Activated T-helper 17 cell treated with anti-CD3 and anti-CD28 coated beads, Interleukin-2, amount 50 U/mL, for 72 hours (primary cell): ENCODE measurements at places on chromosomes 16 and 17. TPM values are rescaled to one million over a fixed set of nuclear protein-coding genes. Genes with fewer than 3 reads are reported as not detected.

Gene MT1M
- not detected for total RNA-seq

Gene CMTM1
- total RNA-seq = 15.9 TPM

Gene TEKT5
- 2.4 TPM for total RNA-seq

Gene PARD6A
- total RNA-seq = 16.5 TPM

Gene ABCC12
- not detected for total RNA-seq

Gene TTYH2
- total RNA-seq = 13.9 TPM

DNA sequence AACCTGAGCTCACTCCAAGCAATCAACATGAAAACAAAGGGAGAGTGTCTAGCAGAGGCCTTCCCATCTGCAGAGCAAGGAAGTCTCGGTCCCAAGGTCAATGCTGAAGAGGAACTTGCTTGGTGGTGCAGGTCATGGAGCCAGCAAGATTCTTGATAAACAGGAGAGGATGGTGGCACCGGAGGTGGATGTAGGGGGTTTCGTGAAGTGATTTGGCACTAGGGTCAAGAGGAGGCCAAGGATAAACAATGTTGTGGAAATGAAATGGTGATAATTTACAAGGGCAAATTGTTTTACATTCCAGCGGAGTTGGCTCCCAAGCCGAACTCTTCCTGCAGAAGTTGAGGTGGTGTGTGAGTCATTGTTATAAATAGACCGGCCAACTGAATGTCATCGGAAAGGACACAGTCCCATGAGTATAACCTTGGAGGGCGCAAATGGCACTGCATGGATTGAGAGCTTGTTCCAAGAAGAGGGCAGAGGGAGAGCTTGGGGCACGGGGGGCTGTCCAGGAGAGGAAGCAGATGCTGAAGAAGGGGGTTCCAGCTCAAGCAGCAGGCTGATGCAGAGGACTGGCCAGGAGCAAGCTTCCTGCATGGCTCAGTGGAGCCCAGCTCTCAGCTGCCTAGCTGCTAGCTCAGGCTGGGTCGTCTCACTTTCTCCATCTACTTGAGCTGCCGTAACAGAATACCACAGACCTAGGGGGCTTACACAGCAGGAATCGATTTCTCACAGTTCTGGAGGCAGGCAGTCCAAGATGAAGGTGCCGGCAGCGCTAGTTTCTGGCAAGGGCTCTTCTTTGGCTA lies 136.6 kb downstream of the COPRS start:
- no peak for ATAC-seq

DNA sequence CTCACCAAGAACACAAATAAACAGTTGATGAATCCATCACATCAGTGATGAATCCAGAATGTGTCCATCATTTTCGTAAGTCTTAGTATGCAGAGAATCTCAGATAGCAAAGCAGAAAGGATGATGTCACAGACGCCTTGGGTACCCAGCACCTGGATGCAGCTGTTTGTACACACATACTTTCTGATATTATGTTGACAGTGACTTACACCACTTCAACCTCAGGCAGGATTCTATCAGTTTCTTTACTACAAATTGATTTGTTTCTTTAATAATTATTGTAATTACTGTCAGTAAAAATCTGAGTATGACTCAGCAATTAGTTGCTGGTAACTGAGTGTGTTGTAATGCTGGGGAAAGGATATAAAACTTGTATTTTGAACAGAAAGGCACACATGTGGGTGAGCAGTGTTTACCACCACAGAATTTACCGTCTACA lies 159.8 kb downstream of the RPTOR start:
- ATAC-seq = peak; percentile 34

GRCh38 chr16:82281544-82281943 lies 111.5 kb upstream of the MPHOSPH6 start:
- ATAC-seq = no peak

DNA sequence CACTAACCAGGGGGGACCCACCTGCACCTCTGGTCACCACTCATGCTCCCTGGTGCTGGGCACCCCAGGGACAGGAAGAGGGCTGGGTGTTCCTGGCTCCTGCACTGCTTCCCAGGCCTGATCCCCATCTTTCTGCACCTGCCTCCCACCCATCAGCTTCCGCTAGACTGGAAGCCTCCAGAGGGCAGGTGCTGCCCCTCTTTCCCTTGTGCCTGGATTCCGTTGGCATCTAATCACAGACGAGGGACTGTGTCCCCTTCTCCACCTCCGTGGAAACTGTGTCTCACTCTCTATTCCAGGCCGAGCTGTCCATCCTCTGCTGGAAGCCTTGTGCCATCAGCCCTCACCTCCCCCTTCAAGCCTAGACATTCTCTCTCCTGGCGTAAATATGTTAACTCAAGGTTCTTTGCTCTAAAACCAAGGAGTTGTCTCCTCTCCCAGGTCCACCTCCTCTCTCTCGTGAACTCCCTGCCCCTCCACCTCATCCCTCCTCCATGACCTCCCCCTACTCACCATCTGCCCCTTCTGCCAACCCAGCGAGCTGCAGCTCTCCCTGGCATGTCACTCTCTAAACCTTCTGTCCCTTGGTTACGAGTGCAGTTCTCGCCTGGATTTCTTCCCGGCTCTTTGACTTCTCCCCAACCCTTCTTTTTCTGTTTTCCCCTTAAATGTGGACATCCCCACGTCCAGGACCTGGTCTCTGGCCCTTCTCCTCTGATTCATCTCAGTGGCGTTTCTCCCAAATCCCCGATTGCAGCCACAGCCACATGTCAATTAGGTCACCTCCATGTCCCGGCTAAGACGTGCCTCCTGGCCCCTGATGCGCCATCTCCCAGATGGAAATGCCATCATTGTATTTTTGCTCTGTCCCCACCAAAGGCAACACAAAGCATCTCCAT lies 107.7 kb downstream of the SEC14L1 start:
- no peak for ATAC-seq

GRCh38 chr17:10439816-10440215 lies 18.1 kb upstream of the MYH8 start:
- no peak for ATAC-seq

GRCh38 chr17:40936437-40936971 lies 942 bp downstream of the KRT23 start:
- no peak for ATAC-seq

DNA sequence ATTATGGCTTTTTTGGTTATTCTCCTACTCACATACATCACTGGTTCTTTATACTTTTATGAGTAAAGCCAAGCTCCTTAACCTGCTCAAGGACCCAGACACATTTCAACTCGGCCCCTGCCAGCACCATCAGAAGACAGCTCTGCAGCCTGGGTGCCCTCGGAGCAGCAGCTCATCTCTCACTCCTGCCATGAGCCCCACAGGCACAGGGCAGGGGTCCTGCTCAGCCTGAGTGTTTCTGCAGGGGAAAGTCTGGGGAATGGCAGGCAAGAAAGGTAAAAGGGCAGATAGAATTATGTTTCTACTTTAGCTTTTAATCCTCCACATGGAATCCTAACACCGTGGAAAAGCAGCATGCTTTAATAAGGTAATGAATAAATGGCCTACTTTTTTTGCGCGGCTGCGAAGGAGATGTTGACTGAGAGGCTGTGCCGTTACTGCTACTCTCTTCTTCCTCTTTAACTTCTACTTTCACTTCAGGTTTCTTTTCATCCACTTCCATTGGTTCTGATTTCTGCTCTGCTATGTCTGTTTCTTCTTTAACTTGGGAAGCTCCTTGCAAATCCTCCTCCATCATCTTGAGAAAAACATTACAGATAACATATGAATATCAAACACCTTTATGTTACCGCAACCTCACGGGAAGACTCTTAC lies 50.1 kb upstream of the TRAP1 start:
- no peak for ATAC-seq

DNA sequence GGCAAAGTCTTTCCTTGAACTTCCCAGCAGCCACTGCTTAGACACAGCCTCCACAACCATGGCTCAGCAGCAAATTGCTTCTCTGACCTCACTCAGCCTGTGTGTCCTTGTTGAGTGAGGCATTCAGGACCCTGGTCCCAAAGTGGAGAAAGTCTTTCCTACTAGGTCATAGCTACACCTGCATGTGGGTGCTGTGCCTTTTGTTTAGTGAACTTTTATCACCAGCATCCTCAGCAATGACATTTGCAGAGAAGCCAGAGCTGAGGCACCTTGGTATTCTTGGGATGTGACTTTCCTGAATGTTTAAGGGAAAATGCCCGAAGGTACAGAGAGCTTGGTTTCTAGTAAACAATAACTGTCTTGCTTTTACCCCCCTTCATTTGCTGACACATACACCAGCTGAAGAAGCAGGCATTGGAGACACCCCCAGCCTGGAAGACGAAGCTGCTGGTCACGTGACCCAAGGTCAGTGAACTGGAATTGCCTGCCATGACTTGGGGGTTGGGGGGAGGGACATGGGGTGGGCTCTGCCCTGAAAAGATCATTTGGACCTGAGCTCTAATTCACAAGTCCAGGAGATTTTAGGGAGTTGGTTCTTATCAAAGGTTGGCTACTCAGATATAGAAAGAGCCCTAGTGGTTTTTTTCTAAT lies 20.9 kb upstream of the STH start:
- no peak for ATAC-seq

DNA sequence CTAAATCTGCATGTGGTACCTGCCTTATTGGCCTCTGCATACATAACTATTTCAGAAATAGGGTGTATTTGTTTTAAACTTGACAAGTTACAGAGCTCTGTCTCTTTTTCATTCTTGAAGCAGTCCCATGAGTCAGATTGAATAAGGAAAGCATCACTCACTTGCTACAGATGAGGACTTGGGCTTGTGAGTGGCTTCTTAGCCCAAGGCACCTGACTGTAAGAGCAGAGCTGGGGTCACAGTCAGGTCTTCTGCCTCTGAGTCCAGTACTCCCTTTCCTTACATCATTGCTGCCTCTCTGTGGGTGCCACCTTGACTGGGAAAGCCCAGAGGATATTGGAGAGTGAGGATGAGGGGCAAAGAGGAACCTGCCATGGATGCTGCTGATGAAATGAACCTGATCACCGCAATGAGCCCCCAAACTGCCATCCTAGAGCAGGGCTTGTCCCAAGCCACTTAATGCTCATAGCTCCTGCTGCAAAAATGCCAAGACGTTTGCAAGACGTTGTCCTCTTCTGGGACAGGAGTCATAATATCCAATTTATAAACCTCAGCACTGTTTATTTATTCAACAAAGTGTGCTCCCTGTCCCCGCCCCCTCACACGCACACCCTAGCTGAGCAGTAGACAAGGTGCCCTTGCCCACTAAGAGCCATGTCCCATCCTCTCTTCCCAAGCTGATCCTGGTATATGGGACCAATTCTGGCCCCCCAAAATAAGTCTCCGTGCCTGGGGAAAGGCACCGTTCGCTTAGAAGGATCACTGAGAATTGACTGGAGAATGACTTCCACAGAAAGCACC lies 74.1 kb downstream of the CCDC182 start:
- peak; percentile 88 for ATAC-seq

DNA sequence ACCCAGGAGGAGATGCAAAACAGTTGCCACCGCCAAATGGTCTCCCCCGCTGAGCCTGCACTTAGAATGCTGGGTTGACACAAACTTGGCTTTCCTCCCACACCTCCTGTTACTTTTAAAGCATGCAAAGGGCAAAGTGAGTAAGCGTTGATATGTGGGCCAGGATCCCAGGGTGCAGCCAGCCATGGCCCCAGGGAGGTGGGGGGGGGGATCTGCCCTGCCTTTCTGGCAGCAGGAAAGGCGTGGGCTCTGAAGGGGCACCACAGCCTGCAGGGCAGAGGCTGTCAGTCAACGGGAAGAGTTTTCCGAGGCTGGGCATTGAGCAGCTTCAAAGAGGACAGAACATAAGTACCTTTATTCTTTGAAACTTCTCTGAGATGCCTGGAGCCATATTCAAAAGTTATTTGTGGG lies 142.3 kb downstream of the ABCC12 start:
- no peak for ATAC-seq

GRCh38 chr16:49637933-49638672 lies 217.8 kb downstream of the ZNF423 start:
- no peak for ATAC-seq

- no peak for ATAC-seq
These were observed 14.2 kb downstream of the CRAMP1 start for GRCh38 chr16:1626327-1626726.

DNA sequence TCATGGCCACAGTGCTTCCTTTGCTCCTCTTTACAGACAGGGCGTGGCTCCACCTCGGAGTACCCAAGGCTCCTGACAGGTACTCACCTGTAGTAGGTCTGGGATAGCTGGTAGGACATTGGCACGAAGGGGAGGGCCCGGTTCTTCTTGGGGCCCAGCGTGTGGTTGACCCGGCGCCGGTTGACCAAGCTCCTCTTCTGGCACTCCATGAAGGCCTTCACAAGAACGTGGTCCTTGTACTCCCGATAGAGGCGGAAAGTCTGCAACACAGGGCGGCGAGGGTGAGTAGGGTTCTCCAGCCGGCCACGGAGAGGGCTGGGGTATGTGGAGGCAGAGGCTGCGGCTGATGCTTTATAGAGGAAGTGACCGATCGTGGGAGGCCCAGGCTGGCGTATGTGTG lies 69.7 kb downstream of the IL21R start:
- ATAC-seq = no peak

DNA sequence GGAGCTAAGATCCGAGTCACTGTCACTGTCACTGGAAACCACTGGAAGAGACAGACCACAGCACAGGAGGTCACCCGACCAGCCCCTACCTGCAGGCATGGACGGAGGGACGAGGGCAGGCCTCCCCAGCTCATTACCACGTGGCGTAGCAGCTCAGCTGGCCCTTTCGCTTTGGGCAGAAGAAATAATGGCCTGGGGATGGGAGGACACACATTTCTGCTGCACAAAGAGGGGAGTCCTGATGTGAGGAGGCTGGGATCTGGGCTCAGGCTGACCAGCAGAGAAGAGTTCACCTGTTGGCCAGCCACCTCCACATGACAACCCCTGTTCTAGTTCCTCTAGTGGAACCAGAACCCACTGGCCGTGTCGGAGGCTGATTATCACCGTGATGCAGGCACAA lies 38.2 kb upstream of the DOC2B start:
- ATAC-seq = no peak

DNA sequence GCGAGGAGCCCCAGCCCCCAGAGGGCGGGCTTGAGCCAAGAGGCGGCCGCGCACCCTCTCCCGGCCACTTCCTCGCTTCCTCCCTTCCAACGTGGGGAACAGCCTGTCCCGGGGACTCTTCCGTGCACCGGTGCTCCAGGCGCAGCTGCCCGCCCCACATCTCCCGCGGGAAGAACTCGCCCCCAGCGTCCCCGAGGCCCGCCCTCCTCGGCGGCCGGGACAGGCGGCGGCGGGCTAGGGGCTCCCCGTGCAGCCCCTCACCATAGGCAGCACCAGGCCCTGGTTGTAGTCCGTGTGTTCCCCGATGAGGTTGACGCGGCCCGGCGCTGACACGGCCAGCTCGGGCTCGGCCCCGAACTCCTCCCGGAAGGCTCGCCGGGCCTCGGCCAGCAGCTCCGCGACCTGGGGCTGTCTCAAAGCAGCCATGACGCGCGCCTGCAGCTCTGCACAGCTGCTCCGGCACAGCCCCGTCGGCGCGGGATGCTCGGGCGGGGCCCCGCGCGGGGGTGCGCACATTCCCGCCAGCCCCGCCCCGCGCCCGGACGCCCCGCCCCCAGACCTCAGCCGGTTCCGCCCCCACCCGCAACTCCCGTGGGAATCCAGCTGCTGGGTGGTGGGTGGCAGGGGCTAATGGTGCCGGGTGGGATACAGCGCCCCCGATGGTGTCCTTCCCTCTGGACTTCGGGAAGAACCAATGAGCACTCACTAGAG lies at the start of gene GALK1:
GALK1 (minus strand) TSS at position 482 of the 711 bp plus-strand sequence; CDS start at position 426, 56 bp downstream.
- peak; percentile 96 for ATAC-seq

- ATAC-seq = no peak
These were observed 48.5 kb upstream of the RBBP6 start for GRCh38 chr16:24490866-24491265.
